ENCODE measurements at places on chromosomes 11 and 22.

DNA sequence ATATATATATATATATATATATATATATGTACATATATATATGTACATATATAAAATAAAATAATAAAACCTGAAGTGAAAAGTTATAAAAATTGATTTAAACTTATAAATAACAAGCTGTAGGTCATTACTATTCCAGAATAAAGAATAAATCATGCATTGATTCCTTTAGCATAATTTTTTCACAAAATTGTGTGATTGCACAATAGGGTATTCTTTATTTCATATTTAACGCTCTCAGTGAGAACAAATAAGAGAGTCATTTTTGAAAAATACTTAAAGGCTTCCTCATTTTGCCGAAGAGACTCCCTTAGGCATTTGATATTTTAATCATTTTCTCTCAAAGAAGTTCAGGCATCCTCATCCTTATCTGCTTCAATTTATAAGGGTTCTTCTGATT is 41.3 kb upstream of the API5 start:
- no peak for DNase-seq

DNA sequence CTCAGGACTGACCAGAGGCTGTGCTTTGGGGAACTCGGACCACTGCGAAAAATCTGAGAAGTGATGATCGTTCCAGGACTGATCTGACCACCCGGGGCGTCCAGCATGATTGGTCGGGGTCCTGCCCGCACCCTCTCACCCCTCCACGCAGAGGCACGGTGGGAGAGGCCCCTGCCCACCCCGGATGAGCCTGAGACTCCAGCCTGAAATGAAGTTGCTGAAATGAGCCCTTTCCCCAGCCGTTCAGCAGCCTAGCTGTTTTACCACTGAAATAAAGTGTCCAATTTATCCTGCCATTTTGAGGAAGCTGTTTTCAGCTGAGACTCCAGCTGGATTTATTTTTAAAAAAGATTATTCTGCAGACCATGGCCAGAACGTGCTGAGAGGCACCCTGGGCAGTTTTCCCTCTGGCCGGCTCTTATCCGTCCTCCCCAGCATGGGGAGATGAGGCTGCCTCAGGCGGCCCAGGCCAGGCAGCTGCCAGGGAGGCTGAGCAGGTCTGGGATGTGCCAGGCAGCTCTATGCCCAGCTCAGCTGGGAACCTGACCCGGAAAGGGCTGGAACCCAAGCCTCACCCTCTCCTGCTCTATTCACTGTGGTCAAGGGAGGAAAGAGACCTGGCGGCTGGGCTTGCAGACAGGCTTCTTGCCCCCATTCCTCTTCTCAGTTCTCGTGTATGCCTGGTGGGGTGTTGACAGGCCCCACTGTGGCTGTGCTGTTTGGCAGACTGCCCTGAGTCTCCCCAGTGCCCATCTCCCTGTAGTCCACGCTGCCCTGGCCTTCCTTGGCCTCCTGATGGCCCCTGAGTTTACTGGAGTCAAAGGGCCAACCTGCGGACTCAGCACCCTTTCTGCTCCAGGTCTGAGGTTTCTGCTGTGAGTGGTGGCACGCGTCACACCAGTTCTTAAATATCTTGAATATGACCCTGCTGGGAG is 161.0 kb upstream of the B3GAT1 start:
- no peak for DNase-seq

- DNase-seq = no peak
These were observed 25.3 kb downstream of the MB start for GRCh38 chr22:35591714-35592417.

DNA sequence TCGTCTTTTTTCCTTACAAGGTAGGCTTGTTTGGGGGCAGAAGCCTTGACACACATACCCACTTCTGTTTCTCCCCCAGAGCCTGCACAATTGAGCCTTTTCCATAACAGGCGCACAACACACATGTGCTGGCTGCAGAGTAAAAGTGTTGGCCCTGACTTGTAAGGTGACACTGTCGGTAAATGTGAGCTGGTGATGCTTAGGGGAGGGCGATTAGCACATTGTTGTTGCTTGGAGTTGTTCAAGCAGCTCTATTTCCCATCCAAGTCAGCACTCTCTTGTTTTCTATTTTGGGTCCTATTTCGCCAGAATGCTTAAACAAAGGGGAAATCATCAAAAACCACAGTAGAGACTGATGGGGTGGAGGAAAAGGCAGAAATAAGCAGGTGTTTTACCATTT is 51.9 kb upstream of the PTPRJ start:
- DNase-seq = peak; percentile 38

GRCh38 chr11:122979103-122979814 is 2.4 kb downstream of the BSX start:
- no peak for DNase-seq

- no peak for DNase-seq
These were observed 201.4 kb downstream of the MAML2 start for GRCh38 chr11:96141626-96142025.

GRCh38 chr11:120566176-120566575 is 54.6 kb downstream of the GRIK4 start:
- DNase-seq = no peak

GRCh38 chr22:21449531-21450319 is 17.5 kb upstream of the TMEM191C start:
- no peak for DNase-seq

GRCh38 chr11:131561501-131561900 is 191.1 kb downstream of the NTM start:
- no peak for DNase-seq

GRCh38 chr11:119525180-119525866 is 102.4 kb upstream of the THY1 start:
- DNase-seq = no peak

Data from NCI-H2107 (cell line).